ENCODE measurements at places on chromosomes 7 and 10. TPM values are rescaled to one million over a fixed set of nuclear protein-coding genes. Genes with fewer than 3 reads are reported as not detected.

RBAK gene
- polyA plus RNA-seq, result 22.3 TPM

OR6B1 gene
- polyA plus RNA-seq, result not detected

DMBT1 gene
- polyA plus RNA-seq, result 0.05 TPM

ELOVL3 gene
- polyA plus RNA-seq, result 2.5 TPM

Measured in right renal pelvis (tissue), 4 donors.